Peyer's patch (tissue), 4 donors: ENCODE measurements at places on chromosomes 6 and 20. TPM values are rescaled to one million over a fixed set of nuclear protein-coding genes. Genes with fewer than 3 reads are reported as not detected.

DNA sequence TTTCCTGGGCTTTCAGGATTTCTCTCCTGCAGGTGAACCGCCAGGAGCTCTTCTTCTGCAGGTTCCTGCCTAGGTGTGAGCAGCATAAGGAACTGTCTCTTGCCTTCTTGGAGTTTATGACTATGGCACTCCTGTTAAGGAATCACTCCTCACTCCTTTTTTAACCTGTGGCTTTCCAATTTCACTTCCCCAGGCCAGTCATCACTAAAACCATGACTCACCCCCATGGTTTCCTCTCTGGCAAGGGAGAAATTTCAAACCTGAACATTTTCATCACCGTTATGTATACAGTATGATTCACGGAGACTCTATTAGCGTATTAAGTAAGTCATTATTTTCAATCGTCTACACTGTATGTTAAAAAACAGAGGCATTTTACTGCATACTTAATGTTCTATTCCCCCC lies 78.2 kb upstream of the ARID1B start:
- DNase-seq, result no peak

DNA sequence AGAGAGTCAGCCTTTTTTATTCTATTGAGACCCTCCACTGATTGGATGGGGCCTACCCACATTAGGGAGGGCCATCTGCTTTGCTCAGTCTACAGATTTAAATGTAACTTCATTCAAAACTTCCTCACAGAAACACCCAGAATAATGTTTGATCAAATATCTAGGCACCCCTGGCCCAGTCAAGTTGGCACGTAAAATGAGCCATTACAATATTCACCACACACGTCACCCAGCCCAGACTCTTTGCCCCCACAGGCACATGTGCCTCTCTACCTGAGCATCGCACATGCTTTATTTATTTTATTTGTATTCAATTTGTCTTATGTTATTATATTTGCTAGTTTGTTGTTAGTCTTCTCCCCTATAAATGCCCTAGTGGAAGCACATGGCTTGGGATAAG lies 70.9 kb upstream of the EYA2 start:
- no peak for DNase-seq

GRCh38 chr6:16372029-16372776 lies 133.8 kb downstream of the GMPR start:
- DNase-seq, result no peak

DNA sequence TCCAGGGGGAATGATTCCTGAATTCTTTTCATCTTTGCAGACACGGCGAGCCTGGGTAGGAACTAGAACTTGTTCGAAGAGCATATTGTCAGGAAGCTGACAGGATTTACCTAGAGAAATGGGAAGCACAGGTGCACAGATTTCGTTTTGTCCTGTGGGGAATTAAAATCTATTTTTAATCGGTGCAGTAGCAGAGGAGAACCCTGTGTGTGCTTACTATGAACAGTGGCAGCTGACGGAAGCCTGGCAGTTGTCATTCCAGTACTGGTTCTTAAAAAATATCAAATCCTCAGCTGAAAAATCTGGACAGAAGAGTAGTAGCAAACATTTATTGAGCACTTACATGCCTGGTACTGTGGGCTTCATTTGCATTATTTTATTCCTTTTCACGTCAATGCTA lies 609.0 kb downstream of the QKI start:
- DNase-seq, result no peak

DNA sequence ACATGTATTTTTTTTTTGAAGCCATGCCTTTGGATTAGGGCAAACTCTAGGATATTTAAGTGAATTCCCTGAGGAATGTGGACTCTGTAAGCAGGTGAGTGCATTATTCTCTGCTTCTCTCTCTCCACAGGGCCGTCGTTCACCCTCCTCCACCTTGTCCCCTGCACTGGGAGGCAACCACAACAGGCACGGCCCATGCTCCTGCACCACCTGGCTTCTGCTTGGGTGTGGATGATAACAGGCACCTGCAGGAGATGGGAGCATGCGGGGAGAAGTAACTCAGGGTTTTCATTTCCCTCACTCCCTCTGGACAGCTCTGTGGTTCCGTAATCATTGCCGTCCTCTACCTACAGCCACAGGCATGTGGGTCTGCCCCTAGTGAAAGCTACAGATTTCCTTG lies 43.4 kb downstream of the HLA-C start:
- no peak for DNase-seq

GRCh38 chr20:24353135-24353690 lies 116.2 kb upstream of the SYNDIG1 start:
- DNase-seq, result no peak

- no peak for DNase-seq
Measured at GRCh38 chr6:21899708-21900107, 306.2 kb downstream of the SOX4 start.

GRCh38 chr6:96811136-96811535 lies 26.1 kb downstream of the GPR63 start:
- no peak for DNase-seq

Gene SYNDIG1
- not detected for total RNA-seq

Gene LY6G6D
- not detected for total RNA-seq

- DNase-seq, result no peak
Measured at GRCh38 chr6:72035486-72035885, 149.1 kb downstream of the RIMS1 start.

Gene TBX18
- total RNA-seq, result 1.9 TPM

- DNase-seq, result no peak
Measured at GRCh38 chr6:795046-795685, 102.2 kb upstream of the EXOC2 start.

GRCh38 chr6:137095093-137095492 lies 50.3 kb upstream of the IL20RA start:
- no peak for DNase-seq

DNA sequence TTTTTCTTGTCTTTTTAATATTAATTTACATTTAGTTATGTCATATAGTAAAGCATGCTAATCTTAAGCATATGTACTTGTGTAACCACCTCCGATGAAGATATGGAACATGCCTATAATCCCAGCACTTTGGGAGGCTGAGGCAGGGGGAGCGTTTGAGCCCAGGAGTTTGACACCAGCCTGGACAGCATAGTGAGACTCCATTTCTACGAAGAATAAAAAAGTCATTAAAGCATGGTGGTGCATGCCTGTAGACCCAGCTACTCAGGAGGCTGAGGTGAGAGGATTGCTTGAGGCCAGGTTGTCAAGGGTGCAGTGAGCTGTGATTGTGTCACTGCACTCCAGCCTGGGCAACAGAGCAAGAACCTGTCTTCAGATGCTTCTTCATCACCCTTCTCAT lies 628.8 kb upstream of the FLRT3 start:
- DNase-seq, result no peak

DNA sequence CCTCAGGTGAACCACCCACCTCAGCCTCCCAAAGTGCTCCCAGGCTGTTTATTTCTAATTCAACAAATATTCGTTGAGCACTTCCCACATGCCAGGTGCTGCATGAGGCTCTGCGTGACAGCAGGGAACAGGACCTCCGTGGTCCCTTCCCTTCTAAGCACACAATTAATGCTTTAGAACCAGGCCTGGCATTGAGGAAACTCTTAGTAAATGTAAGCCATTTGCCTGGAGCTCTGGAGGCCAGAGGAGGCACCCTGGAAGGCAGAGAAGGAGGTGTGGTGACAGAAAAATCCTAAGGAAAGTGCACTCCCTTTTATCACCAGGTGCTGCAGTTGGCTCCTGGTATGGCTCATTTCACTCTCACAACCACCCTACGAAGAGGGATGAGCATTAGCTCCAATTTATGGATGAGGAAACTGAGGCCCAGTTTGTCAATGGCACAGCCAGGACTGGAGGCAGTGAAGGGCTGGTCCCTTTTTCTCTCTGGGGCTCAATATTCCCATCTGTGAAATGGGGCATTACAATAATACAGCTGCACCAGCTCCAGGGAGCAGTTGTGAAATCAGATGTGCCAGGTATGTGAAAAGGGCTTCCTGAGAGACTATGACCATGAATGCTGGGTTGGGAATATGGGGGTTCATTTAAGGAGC lies 8.1 kb upstream of the ID1 start:
- no peak for DNase-seq

Gene SRMS
- not detected for total RNA-seq

DNA sequence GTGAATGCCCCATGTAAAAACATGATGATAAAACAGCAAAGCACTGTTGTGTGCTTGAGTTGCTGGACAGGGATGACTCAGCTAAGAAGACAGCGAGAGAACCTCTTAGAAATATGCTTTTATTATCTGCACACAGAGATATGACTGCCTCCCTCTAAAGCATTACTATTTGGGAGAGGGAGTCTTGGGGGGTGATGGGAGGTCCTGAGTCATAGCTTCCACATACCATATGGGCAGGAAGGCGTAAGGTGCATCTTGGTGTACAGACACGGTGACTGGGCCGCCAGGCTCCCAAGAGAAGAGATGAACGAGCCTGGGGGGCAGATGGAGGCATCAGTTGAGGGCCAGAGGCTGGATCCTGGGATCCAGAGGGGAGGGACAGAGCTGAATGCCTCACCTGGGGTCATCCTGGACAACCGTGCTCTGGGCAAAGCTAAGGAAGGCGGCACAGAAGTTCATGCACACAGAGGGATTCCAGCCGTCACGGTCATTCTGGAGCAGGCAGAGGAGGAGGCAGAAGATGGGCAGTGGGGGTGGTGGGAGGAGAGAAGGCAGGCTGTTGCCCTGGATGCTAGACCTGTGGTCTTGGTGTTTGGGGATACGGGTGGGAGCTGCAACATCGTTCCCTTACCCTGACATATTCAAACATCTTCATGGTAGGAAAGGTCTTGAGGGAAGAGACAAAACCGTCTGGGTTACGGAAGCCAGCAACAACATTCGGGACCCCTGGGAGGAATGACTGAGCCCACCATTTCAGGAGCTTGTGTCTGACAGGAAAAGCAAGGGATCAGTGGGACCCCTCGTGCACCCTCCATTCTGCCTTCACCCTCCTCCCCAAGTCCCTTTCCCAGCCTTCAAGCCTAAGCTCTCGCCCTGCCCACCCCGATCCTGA lies 2.0 kb downstream of the DXO start:
- DNase-seq, result peak; percentile 37

Gene KCNK5
- 150 TPM for total RNA-seq

GRCh38 chr20:49045440-49046086 lies 549 bp upstream of the CSE1L start:
- no peak for DNase-seq

Gene PHACTR2
- total RNA-seq, result 55.2 TPM
